ENCODE measurements at places on chromosomes 4 and X. TPM values are rescaled to one million over a fixed set of nuclear protein-coding genes. Genes with fewer than 3 reads are reported as not detected.

The SMARCA1 gene
- total RNA-seq = 51.0 TPM

The AKAP14 gene
- total RNA-seq = not detected

The DYNLT3 gene
- total RNA-seq = 40.0 TPM

The GABRE gene
- 15.1 TPM for total RNA-seq

The CENPVL2 gene
- total RNA-seq = not detected

The DGAT2L6 gene
- not detected for total RNA-seq

The CYP2U1 gene
- 4.6 TPM for total RNA-seq

The ZFYVE28 gene
- 7.4 TPM for total RNA-seq

The IL2RG gene
- 0.43 TPM for total RNA-seq

The TBX22 gene
- total RNA-seq = not detected

The XPNPEP2 gene
- not detected for total RNA-seq

The ART3 gene
- total RNA-seq = not detected

The MAP3K15 gene
- total RNA-seq = not detected

The BEX1 gene
- total RNA-seq = 9.0 TPM

The FGFBP1 gene
- not detected for total RNA-seq

The ADH1C gene
- total RNA-seq = not detected

The MAGEA2 gene
- total RNA-seq = not detected

The CASK gene
- total RNA-seq = 72.9 TPM

The HDX gene
- 0.66 TPM for total RNA-seq

The CLDN22 gene
- not detected for total RNA-seq

The C4orf50 gene
- total RNA-seq = not detected

The CFAP99 gene
- total RNA-seq = under 0.01 TPM

The VEGFC gene
- 59.7 TPM for total RNA-seq

The TMSB15C gene
- 0.22 TPM for total RNA-seq

The TMPRSS11B gene
- not detected for total RNA-seq

The TCEAL7 gene
- 11.7 TPM for total RNA-seq

The SPANXD gene
- total RNA-seq = not detected

The STOX2 gene
- total RNA-seq = 0.57 TPM

The SUPT20HL2 gene
- 0.43 TPM for total RNA-seq

The CSAG3 gene
- not detected for total RNA-seq

The SPP1 gene
- 1.5 TPM for total RNA-seq

The AMTN gene
- total RNA-seq = not detected

The SAP30 gene
- total RNA-seq = 14.2 TPM

The MAOA gene
- 1.0 TPM for total RNA-seq

The PABPC1L2B gene
- total RNA-seq = not detected

The TMEM255A gene
- total RNA-seq = not detected

The WNK3 gene
- 0.29 TPM for total RNA-seq

The ARMCX1 gene
- 36.3 TPM for total RNA-seq

The AFF2 gene
- 0.72 TPM for total RNA-seq

The F8A3 gene
- 2.3 TPM for total RNA-seq

The DMP1 gene
- total RNA-seq = not detected

The CHRNA9 gene
- total RNA-seq = 1.1 TPM

The DRD5 gene
- total RNA-seq = not detected

The IBSP gene
- total RNA-seq = 0.14 TPM

The GRXCR1 gene
- not detected for total RNA-seq

The PIGA gene
- 17.5 TPM for total RNA-seq

The MAGEE1 gene
- total RNA-seq = 0.29 TPM

The GAGE12H gene
- total RNA-seq = not detected

The SEC31A gene
- 403 TPM for total RNA-seq

The USP17L21 gene
- not detected for total RNA-seq

The IL3RA gene
- total RNA-seq = not detected

The NALF2 gene
- not detected for total RNA-seq

The STPG2 gene
- under 0.01 TPM for total RNA-seq

The APELA gene
- not detected for total RNA-seq

The MUC7 gene
- not detected for total RNA-seq

The YY2 gene
- 2.1 TPM for total RNA-seq

The SERTM2 gene
- total RNA-seq = 0.57 TPM

The PLAC8 gene
- total RNA-seq = not detected

The CYLC1 gene
- total RNA-seq = not detected

Measured in placental pericyte (primary cell).